ENCODE measurements at places on chromosomes 3 and 15. TPM values are rescaled to one million over a fixed set of nuclear protein-coding genes. Genes with fewer than 3 reads are reported as not detected.

TMCO5A gene
- not detected for total RNA-seq

- DNase-seq = no peak
These were observed 21.3 kb downstream of the COLQ start for GRCh38 chr3:15500107-15500724.

- DNase-seq = no peak
These were observed 48.1 kb downstream of the RAP2B start for GRCh38 chr3:153210146-153210545.

GRCh38 chr3:178765472-178765871 is 229.2 kb downstream of the KCNMB2 start:
- no peak for DNase-seq

DNA sequence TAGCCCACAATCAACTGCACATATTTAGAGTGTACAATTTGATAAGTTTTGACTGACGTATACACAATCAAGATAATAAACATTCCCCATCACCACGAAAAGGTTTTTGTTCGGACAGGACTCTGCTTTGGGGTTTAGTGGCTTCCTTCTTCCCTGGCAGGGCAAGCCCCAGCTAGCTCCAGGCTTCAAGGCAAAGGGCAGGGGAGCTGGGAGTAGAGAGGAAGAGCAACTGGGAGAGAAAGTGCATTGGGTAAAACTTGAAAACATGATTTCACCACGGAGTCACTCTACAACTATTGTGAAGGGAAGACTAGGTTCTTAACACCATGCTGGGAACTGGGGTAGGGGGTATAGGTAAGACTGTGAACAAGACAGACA is 185.1 kb upstream of the UBE2E1 start:
- peak; percentile 78 for DNase-seq

DNA sequence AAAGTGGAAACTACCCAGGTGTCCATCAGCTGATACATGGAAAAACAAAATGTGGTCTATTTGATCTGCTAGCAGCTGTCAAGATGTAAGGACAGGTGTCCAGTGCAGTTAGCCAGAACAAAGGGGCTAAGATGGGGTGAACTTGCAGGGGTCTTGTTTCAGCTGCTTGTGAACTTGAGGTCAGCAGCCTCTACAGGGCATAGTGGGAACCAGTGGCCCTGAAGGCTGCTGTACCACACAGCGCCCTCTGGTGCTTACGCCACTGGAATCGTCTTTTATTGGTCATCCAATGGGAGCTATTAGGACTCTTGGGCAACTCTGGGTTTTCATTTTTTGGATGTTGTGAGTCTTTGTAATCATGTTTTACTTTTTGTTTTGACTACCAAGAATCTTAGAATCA is 62.2 kb upstream of the CTSH start:
- peak; percentile 52 for DNase-seq

DNA sequence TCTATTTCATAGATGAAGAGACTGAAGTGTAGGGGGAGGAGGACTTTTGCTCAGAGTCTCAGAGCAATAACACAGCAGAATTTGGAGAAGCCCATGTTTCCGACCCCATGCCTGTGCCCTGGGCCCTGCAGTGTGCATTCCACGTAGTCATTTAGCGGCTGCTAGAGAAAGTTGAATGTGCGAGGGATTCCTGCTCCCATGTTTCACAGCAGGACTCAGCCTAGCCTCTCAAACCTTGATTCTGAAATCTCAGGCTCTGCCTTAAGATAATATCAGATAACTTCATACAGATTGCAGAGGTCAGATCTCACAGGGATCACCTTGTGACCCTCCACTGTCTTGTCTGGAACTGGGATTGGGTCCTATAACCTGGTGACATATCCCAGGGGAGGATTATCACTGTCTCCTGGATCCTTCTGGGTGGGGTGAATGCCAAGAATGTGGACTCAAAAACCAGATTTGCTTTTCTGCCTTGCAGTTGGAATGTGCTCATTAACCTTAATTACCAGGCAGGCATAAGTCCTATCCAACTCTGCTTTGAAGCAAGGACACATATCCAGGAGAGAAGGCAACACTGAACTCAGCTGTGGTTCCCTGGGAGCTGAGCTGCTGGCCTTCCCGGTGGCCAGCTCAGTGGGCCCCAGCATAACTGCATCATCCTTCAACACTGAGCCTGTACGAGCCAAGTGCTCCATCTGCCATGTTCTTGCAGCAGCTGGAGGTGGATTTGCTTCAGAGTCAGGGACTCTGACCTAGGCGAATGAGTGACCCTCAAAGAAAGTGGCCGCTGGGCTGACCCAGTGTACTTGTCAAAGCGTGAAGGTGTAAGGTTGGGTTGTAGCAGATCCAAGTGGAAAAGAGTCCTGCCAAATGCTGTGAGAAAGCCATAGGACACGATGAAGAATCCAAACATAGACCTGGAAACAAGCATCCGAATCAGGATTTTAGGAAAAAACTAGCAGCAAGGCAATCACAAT is 43.0 kb downstream of the CTXND1 start:
- DNase-seq = no peak

DNA sequence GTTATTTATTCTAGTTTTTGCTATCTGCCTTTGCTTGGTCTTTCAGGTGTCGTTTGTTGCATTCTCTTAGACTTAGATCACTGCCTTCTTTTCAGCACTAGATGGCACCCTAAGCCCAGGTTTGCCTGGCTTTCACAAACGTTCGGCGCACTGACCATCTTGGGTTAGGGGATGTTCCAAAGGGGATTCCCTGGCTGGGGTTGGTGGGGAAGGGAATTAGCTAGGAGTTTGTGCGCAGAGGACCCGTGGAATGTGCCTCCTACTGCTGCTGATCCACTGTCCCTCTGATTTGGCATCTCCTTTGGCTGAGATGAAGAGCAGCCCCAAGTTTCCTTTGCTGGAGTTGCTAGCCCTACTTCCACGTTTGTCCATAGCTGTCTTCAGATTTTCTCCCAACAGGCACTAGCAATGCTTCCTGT is 33.9 kb downstream of the PFN2 start:
- peak; percentile 51 for DNase-seq

CLRN1 gene
- total RNA-seq = not detected

TMC3 gene
- not detected for total RNA-seq

DNA sequence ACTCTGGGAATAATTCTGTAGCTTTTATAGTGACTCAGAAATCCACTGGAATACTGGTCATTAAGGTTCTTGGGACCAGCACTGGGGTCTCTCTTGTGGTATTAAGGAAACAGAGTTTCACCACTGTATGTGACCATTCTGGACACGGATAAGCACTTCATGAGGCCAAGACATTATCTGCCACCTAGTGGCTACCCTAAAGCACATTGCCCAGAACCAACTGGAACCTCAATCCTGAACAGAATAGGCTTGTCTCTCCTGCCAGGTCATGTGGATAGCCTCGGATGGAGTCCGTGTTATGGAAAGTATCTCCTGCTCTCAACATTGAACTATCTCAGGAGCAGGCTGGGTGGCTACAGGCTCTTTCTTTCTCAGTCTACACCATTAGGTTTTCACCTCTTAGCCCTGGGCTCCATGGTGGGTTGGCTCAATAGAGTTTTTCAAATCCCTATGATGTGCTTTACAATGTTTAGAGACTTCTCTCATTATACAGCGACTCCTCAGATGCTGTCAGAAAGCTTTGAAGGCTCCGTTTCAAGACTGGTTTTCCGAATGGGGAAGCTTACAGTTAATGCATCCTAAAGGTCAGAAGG is 167.6 kb upstream of the ST8SIA2 start:
- DNase-seq = peak; percentile 37

- no peak for DNase-seq
These were observed 32.8 kb downstream of the ARRDC4 start for GRCh38 chr15:97993310-97993738.

DNA sequence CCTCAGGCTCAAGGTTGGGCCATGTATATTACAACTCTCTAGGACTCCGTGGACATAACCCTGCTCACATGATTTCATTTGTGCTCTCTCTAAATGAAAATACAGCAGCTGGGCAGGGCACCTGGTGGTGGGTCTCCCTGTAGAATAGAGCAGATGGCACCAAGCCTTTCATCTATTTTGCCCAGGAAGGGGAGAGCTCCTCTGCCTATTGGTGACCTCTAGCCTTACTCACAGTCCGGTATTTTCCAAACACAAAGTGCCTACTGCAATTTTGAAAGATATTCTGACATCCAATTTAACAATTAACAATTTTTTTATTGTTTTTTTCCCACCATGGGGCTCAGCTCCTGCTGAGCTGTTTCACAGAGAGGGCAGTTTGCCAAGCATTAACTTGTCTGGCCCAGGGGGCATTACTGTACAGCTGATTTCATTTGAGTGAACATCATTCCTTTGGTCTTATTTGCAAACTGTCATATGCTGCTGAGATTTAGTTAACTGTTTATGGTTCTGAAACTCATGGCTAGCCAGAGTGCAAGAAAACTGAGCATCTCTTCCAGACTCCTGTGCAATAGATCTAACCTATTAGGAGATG is 474.0 kb downstream of the EPHB1 start:
- DNase-seq = no peak

GRCh38 chr3:72682936-72683452 is 165.3 kb downstream of the SHQ1 start:
- DNase-seq = no peak

GRCh38 chr15:85785887-85786780 is 8.6 kb downstream of the KLHL25 start:
- DNase-seq = peak; percentile 78

Measured in bronchial epithelial cell (primary cell).